Astrocyte of the spinal cord (primary cell): ENCODE measurements at places on chromosomes 2 and 18.

- DNase-seq: no peak
Observed at GRCh38 chr2:82062463-82062862, 1757.9 kb upstream of the LRRTM1 start.

- no peak for DNase-seq
Observed at GRCh38 chr2:174704642-174705041, 59.6 kb downstream of the CHRNA1 start.

DNA sequence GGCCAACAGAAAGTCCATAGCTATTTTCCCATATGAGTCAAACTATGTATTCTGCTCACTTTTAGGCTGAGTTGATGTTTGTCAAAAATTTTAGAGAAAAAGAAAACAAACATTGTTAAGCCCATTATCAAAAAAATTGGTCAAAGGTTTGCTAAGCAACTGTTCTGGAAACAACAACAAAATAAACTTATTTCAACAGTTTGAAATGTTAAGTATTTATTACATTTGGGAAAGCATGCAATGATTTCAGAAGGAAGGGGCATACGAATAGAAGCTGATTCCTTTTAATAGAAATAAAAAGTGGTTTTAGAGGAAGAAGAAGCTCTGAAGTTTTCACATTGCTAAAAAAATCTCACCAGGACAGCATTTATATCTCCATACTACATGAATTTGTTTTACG, 1837.5 kb upstream of the CELF4 start:
- no peak for DNase-seq

GRCh38 chr2:10753876-10754275, 32.4 kb downstream of the ATP6V1C2 start:
- no peak for DNase-seq

DNA sequence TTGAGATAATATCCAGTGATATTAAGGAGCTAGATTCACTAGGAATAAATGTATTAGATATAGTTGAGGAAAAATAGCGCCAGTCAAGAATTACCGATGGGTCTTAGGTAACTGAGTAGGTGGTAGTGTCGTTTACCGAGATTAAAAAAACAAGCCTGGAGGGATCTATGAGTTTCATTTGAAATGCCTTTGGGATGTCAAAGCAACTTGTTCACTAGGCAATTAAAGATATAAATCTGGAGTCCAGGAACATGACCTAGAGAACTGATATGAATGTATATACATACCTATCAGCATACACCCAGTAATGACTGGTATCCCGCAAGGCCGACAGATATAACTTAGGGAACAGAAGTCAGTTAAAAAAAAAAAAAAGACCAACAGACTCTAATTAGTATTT, 29.2 kb upstream of the MAP4K3 start:
- DNase-seq: no peak

DNA sequence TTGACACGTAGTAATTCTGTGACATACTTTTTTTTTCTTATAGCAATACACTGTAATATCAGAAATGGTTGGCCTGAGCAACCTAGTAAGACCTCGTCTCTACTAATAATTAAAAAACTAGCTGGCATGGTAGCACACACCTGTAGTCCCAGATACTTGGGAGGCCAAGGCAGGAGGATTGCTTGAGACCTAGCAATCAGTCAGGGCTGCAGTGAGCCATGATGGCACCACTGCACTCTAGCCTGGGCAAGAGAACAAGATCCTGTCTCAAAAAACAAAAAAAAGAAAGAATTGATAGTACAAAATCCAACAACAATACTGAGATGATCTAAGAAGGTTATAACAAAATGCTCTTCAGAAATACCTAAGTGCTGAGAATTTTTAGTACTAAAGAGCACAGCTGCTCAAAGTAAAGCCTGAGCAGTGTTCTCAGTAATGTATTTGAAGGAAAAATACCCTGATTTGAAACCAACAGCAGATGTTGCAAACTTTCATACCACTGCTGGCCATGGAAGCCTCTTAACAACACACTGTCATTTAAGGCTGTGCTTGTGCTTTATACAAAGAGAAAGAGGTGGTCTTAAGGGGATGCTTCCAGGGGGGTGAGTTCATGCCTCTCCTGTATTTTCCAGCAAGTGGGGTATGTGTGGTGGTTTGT, 132.6 kb upstream of the CDCA7 start:
- DNase-seq: no peak

- DNase-seq: no peak
Observed at GRCh38 chr2:165889158-165889557, 64.4 kb downstream of the TTC21B start.

DNA sequence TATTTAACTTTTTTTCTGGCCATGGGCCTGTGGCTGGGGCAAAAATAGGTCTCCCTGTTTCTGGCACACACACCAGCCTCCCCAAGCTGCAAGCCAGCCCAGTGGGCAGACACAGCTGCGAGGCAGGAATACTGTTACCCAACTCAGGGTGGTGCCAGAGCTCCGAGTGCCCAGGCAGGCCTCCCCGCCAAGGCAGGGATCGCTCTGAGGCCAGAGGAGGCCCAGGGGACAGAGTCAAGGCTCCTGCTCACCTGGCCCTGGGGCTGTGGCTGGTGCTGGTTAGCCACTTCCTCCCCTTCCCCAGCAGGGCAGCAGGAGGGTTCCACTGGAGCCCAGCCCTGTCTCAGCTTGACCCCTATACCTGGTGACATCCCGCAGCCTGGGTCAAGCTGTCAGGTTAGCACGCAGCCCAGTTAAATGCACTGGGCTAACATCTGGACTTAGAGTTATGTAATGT, 67.1 kb upstream of the EPAS1 start:
- peak; percentile 47 for DNase-seq

- DNase-seq: peak; percentile 43
Observed at GRCh38 chr2:220078439-220078838, 451.0 kb downstream of the SLC4A3 start.

- peak; percentile 57 for DNase-seq
Observed at GRCh38 chr2:209458008-209458979, 34.4 kb downstream of the MAP2 start.

DNA sequence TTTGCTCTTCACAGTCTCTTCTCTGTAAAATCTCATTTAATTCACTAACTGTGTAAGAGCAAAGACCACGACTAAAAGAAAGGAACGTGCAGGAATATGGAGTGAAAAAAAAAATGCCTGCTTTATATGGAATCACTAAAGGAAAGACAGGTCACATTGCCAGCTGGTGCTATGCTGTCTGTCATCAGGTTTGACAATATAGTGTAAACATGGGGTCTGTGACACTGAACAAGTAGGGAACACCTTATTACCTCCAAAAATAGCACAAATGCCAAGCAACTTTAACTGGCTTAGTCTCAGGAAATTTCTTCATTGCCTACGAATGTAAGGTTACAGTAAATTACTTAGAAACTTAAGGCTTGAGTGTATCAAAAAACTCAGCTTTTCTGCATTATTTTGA, 364.5 kb upstream of the LINC00305 start:
- no peak for DNase-seq

GRCh38 chr2:233261819-233262555, 10.5 kb downstream of the ATG16L1 start:
- DNase-seq: no peak

DNA sequence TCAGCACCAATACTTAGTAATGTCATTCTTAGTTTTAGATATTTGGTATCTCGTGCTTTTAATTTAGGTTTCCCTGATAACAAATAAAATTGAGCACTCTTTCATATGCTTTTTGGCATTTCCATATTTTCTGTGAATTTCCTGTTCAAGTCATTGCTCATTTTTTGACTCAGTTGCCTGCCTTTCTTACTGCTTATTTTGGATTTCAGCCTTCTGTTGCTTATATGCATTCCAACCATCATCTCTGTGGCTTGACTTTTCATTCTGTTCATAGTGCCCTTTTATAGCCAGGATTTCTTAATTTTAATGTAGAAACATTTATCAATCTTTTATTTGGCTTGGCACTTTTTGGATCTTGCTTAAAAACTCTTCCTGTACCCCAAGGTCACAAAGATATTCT, 14.5 kb upstream of the KIF3C start:
- no peak for DNase-seq

DNA sequence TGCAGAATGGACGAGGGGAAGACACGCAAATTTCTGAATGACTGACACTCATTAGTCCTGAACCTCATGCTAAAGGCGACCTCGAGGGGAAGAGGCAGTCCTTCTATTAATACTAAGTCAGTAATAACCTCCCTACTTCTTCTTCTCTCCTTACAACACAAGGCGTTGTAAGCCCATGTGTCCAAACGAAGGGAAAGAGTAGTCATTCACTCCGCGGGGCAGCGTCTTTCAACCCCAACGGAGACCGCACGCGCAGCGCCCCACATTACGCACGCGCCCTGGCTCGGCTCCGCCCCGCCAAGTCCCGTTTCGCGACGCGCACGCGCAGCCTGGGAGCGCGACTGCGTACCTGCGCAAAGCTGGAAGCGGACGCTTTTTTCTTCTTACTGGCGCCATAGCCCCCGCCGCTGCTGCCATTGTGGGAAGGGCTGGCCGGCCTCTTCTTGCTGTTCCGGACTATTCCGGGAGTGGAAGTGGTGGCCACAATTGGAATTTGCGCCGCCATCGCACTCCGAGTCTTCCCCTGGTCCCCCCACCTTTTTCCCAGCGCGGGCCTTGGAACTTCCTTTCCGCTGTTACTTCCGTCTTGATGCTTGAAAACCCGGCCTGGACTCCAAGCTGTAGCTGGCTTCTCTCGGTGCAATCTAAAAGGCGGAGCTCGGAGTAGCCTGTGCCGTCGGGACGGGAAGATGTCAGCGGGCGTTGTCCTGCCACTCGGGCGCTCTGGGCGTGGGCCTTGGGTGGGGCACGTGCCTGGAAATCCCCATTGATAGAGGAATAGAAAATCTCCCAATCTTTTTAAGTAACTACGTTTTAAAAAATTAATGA, at the start of gene INO80C:
INO80C (minus strand) TSS at position 591 of the 828 bp plus-strand sequence; CDS start at position 505, 86 bp downstream.
- peak; percentile 96 for DNase-seq

DNA sequence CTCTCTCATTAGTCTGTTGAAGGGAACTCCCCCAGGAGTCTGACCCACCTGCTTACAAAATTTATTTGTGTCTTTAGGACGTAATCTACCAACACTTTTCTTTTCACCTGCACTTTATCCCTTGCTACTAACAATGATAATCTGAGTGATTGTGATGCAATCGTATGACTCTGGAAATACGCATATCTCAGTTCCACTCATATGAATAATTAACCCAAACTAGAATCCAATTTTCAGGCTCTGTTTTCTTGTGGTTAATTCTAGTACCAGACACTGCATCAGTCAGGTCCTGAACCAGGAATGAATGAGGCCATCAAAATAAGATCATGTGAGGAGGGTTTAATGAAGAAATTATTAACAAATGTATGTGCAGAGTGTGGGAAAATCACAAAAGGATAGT, 158.4 kb upstream of the SRD5A2 start:
- DNase-seq: no peak

DNA sequence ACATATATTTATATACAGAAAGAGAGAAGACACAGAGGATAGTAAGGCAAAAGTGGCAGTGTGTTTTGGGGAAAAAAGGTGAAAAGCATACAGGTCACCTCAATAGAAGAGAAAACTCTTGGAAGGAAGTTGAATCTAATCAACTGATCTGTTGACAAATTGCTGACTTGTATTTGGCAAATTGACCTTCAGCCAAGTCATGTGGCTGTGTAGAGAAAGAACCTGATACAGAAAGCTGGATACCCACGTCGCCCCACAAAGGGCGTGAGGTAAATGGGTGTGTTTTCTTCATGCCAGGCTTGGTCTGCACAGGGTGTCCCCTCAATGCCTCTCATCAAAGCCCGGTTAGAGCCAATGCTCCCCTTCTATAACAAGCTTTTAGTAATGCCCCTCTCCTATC, 230.0 kb upstream of the KLHL29 start:
- DNase-seq: no peak

GRCh38 chr2:17578466-17578928, 38.0 kb downstream of the VSNL1 start:
- no peak for DNase-seq

DNA sequence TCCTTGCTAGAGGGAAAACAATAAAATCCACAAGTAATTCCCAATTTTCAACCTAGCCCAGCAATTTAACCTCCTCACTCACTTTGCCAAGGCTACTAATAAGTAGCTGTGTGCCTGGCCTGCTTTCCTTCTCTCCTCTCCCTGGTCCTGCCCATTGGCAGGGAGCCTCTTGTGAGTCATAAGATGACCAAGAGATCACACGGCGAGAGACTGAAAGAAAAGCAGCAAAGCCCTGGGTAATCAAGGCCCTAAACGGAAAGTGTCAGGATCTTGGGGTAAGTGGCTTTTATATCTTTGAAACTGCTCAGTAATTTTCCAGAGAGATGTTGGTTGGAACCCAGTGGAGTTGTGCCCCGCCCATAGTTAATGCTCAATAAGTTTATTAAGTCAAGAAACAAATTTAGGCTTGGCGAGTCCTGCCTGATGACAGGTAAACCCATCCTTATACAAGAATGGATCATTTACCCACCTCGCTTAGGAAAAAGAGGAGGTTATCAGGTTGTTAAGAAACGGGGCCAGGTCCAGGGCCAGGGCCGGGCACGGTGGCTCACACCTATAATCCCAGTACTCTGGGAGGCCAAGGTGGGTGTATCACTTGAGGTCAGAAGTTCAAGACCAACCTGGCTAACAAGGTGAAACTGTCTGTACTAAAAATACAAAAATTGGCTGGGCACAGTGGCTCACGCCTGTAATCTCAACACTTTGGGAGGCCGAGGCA, 10.0 kb upstream of the ADAM17 start:
- DNase-seq: peak; percentile 96

DNA sequence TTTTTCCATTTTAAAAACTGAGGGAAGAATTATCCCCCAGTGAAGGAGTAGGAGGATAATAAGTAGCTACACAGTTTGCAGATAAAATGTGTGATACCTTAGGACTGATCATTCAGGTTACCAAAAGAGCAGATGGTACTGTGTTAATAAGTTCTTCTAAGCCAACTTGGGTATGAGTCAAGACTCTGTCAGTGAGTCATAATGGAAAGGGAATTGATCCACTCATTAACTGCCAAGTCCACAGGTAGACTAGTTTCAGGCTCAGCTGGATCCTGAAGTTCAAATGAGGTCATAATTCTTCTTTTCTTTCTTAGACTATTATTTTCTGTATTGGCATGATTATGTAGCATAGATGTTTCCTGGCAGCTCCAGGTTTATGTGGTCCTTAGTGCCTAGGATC, 142.4 kb upstream of the ALPP start:
- DNase-seq: no peak

DNA sequence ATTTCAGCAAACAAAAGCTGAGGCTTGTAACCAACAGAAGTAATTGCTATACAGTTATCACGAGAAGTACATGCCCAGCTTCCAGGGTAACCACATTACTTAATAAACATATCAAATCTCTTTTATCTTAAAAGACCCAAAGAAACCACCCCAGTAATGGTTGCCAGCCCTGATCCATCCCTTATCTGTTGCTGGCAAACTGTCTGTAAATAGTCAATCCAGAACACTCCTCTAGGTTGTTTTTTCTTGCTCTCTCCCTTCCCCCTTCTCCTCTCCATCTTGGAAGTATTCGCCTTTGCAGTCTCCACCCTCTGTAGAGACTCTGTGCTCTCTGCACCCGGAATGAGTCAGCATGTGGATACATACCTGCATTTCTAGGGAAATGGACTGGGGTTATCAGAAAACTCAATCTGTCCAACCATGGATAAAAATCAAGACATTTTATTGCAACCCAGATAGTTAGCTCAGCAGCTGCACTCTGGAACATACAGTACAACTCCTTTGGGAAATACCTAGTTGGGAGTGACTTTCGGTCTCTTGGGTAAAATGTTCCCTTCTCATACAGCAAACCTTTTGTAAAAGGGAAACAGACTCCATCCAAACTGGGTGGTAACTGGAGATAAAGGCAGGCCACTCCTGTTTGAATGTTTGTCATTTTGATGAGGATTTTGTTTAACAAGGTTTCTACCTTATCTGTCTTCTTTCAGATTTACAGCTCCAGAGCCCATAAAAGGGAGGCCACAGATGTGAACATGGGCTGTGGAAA, 123.5 kb upstream of the FOSL2 start:
- DNase-seq: peak; percentile 53
